Fibroblast of the aortic adventitia (primary cell): ENCODE measurements at places on chromosomes 5 and 9.
A peak's percentile ranks its signal among the peaks of the same experiment; 100 is the strongest.

DNA sequence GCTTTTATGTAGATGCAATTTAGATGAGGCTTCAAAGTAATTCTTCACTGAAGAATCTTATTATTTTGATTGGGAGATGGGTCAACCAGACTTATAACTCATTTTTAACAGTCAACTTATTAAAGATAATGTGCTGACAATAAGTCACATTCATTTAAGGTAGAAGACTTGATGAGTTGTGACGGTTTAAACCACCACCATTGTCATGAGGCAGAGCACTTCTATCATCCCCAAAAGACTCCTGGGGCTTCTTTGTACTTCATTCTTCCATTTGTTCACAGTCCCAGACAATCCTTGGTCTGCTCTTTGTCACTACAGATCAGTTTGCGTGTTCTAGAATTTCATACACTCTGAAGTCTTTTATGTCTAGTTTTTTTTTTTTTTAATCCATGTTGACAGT lies 346.1 kb downstream of the RASEF start:
- DNase-seq = no peak

DNA sequence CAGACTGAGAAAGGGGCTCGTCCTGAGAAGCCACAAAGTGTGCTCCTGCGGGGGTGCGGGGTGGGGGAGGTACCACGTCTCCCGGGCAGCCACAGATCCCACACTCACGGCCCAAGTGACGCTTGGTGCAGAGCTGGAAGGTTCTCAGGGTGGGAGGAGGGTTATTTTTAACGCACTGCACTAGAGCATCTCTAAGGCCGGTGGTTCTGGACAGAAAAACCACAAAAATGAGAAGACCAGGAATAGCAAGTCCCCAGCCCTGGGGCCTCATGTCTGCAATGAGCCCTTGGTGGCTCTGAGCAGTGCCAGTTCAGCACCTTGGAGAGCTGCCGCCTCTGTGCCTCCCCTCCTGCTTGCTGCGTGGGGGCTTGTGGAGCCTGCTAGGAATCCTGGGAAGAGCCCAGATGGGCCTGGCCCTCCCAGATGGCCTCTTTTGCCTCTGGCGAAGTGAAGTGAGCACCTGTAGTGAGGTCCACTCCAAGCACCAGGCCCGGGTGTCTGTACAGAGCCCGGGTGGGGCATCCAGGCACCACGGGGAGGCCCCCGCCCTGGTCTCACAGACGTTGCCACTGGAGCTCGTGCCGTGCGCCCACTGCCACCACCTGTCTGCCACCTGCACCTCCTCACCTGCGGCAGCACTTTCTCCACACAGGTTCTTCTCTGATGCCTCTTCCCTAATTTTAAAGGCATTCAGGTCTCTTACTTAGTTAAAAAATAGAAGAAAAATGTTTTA lies 48.9 kb upstream of the CACNA1B start:
- DNase-seq = peak; percentile 4

DNA sequence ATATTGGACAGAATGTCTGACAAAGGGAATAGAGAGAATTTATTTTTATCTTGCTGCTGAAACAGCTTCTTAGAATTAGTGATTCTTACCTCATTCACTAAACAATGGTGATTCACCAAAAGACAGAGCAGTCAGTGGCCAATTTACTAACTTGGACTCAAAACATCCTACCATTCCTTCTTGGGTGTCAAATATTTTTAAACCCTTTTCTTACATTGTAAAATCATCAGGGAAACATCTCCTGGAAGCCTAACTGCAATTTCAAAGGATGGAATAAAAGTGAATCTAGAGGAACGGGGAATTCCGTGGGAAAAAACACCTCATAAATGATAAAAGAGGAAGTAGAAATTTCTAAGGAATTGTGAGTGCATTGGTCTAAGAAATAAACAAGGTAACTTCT lies 97.7 kb downstream of the LHFPL2 start:
- DNase-seq = peak; percentile 56

- DNase-seq = no peak
These were observed 308.7 kb downstream of the MED10 start for GRCh38 chr5:6069496-6070185.

- DNase-seq = no peak
These were observed 11.9 kb downstream of the SMIM23 start for GRCh38 chr5:171797543-171797942.

GRCh38 chr9:116724123-116724522 lies 37.0 kb downstream of the TRIM32 start:
- no peak for DNase-seq

GRCh38 chr5:119136666-119137318 lies 65.9 kb downstream of the DMXL1 start:
- DNase-seq = no peak

DNA sequence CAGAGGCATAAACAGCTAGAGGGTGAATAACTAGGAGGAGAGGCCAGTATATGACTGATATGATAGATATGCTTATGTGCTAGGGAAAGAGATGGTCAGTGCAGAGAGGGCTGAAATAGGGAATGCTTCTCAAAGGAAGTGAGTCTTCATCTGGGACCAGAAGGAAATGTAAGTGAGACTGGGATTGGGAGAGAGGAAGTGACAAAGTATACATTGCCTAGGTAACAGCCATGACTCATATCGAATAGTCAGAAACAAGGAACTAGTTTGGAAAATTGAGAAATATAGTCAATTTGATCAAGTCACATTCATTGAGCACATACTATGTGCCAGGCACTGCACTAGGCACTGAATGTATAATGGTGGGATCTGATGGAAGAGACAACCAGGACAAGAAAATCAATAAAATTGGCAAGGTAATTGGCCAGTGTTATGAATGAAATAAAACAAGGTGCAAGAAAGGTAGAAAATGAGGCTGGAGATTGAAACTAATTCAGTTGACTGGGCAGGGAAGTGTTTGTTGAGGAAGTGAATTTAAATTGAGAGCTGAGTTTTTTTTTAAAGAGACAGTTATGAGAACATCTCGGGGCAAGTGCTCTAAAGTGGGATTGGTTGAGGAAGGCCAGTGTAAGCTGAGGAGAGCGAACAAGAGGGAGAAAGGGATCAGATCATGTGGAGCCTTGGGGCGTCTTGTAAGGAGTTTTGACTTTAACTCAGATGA lies 4.3 kb downstream of the ERAP2 start:
- peak; percentile 66 for DNase-seq

DNA sequence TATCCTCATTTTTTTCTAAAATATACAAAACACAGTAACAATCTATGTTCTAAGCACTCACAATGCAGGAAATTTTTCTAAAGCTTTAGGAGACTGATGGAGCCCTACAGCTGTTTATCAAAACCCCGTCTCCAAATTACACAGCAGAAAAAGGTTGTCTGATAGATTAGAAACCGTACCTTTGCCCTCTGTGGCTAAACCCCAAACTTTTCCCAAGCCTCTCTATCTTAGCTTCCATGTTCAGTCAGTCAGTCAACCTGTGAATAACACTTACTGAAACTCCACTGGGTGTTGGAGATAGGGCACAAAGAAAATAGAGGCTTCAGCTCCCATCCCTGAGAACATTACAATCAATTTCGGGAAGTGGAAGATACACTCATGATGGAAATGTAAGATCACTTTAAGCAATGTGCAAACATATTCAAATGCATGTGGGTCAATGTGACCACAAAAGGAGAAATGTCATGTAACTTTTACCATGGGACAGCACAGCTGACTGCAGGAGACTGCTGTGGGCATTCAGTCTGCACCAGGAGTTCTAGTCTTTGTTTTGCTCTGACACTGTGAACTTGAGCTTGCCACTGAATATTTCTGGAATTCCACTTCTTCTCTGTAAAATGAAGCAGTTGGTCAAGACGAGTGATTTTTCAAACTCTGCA lies 279.5 kb upstream of the PIK3R1 start:
- DNase-seq = no peak

- peak; percentile 73 for DNase-seq
These were observed 56.2 kb upstream of the ZSWIM6 start for GRCh38 chr5:61275841-61276240.

- DNase-seq = no peak
These were observed 2.9 kb downstream of the MYORG start for GRCh38 chr9:34373749-34374148.

DNA sequence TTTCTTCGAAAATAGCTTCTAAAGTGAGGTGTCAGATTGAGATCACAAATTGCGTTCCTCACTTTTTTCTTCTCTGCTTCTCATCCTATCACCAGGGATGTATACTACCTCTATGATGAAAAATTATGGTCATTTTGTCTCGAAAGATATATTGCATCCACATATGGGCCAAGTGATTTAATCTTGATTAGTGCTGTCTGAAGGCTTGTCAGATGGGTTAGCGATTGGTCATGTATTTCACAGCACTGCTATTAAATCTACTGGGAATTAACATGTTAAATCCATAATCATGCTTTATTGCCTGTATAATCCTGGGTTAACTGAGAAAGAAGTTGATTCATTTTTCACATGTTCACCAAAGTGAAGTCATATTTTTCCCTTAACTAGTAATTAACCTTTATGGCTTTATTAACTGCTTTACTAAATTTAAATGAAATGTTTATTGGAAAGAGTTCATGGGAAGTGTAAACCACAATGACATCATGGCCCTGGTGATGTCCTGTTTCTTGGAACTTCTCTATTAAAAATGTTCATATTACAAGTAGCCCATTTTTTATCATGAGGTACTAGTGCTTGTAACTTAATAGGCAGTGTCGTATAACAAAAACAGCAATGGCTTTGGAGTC lies 193.3 kb downstream of the SMC2 start:
- DNase-seq = no peak

- no peak for DNase-seq
These were observed 95.9 kb upstream of the TBC1D2 start for GRCh38 chr9:98351370-98351769.

DNA sequence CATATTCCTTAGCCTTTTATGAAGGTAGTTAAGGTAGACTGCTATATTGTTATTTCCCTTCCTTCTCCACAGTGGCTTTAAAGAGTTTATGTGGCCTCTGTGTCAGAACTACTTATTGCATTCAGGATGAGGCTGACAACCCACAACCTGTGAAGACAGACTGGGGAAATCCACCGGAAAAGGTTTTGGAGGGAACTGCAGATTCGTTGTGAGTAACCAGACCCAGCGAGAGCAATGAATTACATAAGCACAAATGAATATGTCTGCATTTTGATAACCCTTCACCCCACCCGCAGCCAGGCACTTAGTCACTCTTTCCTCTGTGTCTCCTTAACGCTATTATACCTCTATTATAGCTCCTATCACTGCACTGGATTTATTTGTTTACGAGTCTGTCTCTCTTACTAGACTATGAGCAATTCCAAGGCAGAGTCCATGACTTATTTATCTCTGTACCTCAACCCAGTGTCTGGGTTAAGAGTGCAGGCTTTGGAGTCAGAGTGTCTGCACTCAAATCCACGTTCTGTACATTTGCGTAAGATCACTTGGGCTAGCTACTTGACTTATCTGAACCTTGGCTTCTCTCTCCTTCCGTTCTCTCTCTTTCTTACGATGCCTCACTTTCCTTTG lies 19.2 kb downstream of the KCTD16 start:
- peak; percentile 92 for DNase-seq

- no peak for DNase-seq
These were observed 18.7 kb downstream of the CRHBP start for GRCh38 chr5:76971511-76971910.

- DNase-seq = peak; percentile 40
These were observed 99.8 kb downstream of the RALGPS1 start for GRCh38 chr9:127014216-127014909.

DNA sequence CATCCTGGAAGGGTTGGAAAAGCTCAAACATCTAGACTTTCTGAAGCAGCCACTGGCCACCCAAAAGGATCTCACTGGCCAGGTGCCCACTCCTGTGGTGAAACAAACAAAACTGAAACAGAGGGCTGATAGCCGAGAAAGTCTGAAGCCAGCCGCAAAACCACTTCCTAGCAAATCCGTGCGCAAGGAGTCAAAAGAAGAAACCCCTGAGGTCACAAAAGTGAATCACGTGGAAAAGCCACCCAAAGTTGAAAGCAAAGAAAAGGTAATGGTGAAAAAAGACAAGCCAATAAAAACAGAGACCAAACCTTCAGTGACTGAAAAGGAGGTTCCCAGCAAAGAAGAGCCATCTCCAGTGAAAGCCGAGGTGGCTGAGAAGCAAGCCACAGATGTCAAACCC lies 87.6 kb downstream of the MAP1B start:
- DNase-seq = no peak

DNA sequence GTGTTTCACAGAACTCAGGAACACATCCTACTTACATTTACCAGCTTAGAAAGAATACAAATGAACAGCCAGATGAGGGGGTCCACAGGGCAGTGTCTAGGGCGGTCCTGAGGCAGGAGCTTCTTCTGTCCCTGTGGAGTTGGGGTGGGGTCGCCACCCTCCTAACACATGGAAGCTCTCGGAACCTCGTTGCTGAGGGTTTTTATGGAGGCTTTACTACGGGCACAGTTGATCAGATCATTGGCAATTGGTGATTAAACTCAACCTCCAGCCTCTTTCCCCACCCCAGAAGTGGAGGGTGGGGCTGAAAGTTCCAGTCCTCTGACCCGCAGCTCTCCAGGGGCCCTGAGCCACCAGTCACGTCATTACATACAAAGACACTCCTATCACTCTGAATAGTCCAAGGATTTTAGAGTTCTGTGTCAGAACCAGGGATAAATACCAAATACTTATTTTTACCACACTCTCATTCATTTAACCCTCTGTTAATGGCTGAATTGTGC lies 156.9 kb downstream of the COL23A1 start:
- DNase-seq = no peak

GRCh38 chr5:124436294-124436693 lies 310.1 kb downstream of the ZNF608 start:
- peak; percentile 8 for DNase-seq

DNA sequence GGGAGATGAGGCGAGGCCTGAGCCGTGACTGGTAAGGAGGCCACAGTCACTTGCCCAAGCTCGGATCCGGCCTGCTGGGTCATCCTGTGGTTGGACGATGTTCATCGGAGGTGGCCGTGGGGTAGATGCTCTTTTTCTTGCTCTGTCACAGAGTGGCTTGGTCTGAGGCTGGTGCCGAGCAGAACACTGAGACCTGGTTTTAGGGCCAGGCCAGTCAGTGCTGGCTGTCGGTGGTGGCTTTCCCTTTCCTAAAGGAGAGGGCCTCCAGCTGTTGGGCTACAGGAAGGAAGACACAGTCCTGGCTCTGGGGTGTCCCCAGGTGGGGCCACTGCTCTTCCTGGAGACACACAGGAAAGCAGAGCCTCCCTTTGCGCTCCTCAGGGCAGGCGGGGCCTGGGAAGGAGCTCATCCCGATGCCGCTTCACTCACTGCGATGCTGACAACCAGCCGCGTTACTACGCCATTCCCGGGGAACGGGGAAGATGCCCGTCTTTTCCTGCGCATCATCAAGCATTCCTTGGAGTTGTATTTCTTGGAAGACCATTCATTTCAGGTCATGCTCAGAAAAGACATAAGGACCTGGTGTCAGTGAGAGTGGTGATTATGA lies 254.8 kb upstream of the IRX4 start:
- DNase-seq = no peak

GRCh38 chr5:35852084-35852734 lies 4.5 kb upstream of the IL7R start:
- DNase-seq = no peak

GRCh38 chr5:117454716-117455212 lies 880.1 kb upstream of the SEMA6A start:
- no peak for DNase-seq
